ENCODE measurements at places on chromosomes 16 and 17.

DNA sequence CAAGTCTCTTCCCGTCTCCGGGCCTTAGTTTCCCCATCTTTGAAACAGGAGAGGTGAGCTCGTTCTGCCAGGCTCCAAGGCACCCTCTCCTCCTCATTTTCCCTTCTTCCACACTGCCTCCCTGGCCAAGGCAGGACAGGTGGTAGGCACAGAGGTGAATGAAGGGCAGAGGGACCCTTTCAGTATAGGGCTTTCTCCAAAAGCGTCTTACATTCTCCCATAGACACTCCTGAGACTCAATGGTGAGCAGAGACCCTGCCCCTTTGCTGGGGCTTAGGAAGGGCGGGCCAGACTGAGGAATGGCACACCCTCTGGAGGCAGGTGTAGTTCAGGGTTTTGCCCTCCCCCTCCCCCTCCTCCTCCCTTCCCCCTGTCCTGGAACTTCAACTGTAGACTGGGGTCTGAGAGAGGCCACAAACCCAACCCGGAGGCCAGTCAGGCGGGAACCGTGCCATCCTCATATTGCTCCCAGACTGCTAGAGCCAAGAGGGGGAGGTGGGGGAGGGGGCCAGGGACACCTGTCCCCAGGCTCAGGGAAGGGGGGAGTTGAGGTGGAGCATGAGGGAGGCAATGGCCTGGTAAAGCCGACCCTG lies 1.9 kb downstream of the PLEKHH3 start:
- DNase-seq, result no peak

GRCh38 chr17:34253139-34253525 lies 2.0 kb upstream of the CCL2 start:
- no peak for DNase-seq

DNA sequence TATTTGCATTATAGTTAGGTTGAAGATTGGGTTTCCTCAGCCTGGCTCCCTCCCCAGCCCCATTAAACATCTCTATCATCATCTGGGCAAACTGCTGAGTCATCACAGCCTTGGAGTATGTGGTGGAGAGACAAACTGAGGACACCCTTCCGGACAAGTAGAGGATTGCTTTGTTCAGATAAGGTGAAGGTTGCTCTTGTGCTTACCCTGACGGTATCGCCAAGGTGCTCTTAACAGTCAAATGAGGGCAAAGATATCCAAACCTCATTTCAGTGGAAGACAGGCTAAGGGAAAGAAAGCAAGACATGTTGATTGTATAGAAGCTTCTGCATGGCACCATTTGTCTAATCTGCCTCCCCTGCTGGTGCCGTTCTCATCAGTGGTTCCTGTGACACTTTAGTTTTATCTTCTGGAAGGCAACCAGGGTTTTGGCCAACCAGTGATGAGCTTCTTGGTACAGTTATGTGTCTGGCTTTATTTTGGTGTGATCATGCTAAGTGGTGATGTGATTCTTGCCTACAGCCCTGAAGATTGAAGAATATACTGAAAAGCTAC lies 56.9 kb upstream of the LGALS9 start:
- DNase-seq, result no peak

DNA sequence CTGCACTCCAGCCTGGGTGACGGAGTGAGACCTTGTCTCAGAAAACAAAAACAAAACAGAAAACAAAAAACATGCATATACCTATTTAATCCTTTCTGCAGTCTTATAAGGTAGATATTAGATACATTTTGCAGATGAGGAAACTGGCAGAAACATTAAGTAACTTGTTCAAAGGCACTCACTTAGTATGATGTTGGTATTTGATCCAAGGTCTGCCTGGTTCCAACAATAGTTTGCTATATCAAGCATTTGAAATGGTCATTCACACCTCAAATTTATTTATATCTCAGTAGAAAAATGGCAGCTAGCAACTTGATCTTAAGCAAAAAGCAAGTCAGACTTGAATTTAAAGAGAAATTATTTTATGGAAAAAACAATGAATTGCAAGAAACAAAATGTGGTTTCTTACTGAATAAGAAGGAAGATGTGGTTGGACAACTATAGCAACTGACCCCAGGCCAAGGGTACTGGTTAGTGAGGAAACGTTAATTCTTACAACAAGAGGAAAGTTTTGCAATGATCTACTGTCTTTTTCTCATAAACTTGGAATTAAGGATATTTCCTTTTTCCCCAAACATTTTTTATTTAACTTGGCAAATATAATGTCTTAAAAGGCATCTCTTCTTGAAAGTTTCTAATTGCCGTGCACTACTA lies 19.7 kb downstream of the DHRS7B start:
- DNase-seq, result no peak

Measured in stimulated activated naive CD4-positive, alpha-beta T cell (primary cell).